ENCODE measurements at places on chromosomes 16 and 17. TPM values are rescaled to one million over a fixed set of nuclear protein-coding genes. Genes with fewer than 3 reads are reported as not detected.
A peak's percentile ranks its signal among the peaks of the same experiment; 100 is the strongest.

- no peak for DNase-seq
These were observed 26.5 kb upstream of the WFIKKN2 start for GRCh38 chr17:50808888-50809287.

DNA sequence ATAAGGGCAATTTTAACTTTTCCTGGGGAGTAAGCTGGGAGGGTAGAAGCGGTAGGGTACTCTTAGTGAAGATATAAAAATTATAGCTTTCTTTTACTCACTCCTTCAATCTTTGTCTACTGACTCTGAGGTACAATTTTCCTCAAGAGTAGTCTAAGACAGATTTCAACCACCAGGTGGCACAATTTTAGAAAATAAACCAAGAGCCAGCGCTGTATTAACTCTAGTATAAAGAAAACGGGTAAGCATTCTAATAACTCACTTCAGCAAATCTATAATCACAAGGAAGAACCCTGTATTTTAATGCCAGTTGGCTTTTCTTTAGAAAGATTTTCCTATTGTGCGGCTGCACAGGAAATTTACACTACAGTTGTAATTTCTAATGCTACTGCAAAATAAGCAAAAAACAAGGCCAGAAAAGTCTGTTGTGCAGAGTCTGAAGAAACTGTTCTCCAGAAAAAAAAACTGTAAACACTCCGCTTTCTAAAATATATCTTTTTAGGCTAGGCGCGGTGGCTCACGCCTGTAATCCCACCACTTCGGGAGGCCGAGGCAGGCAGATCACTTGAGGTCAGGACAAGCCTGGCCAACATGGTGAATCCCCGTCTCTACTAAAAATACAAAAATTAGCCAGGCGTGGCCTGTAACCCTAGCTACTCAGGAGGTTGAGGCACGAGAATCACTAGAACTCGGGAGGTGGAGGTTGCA lies 1.9 kb downstream of the CMC2 start:
- no peak for DNase-seq

GRCh38 chr16:64841071-64841470 lies 280.8 kb downstream of the CDH11 start:
- no peak for DNase-seq

The ITGAD gene
- total RNA-seq, result not detected

DNA sequence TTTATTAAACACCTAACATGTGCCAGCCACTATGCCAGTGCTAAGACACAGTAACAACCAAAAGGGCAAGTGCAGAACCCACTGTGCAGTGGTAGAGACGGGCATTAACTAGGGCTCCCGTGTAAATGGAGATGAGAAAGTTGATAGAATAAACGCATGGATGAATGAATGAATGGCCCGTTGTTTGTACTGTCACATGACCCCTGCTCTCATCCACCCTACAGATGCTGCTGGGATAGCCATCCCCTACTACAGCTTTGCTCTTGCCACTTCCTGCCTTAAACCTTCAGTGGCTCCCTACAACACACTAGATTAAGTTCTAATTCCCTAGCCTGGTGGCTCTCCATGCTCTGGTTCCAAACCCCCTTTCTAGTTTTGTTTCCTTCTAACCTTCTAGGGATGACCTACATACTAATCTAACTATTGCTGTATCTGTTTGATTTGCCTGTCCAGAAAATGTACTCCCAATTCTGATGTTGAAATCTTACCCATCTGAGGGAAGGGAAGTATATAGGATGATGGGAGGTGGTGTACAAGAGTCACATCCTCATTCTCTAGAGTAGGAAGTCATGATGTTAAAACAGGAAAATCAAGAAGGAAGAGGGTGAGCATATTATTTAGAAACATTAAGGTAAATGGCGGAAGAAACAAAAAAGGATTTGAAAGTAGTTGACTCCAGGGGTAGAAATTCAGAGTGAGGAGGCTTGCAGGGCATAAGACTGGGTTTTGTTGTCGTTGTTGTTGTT lies 11.4 kb upstream of the TNRC6C start:
- no peak for DNase-seq

DNA sequence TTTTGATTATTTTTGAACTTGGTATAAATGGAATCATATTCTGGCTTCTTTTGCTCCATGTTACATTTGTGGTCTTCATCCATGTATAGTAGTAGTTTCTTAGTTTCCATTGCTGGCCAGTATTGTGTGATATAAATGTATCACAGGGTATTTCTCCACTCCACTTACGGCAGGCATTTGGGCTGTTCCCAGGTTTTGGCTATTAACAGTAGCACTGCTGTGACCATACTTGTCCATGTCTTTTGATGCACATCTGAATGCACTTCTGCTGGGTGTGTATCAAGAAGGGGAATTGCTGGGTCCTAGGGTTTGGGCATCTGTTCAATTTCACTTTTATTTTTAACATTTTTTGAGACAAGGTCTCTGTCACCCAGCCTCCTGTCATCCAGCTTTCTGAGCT lies 13.9 kb downstream of the NTN1 start:
- no peak for DNase-seq

DNA sequence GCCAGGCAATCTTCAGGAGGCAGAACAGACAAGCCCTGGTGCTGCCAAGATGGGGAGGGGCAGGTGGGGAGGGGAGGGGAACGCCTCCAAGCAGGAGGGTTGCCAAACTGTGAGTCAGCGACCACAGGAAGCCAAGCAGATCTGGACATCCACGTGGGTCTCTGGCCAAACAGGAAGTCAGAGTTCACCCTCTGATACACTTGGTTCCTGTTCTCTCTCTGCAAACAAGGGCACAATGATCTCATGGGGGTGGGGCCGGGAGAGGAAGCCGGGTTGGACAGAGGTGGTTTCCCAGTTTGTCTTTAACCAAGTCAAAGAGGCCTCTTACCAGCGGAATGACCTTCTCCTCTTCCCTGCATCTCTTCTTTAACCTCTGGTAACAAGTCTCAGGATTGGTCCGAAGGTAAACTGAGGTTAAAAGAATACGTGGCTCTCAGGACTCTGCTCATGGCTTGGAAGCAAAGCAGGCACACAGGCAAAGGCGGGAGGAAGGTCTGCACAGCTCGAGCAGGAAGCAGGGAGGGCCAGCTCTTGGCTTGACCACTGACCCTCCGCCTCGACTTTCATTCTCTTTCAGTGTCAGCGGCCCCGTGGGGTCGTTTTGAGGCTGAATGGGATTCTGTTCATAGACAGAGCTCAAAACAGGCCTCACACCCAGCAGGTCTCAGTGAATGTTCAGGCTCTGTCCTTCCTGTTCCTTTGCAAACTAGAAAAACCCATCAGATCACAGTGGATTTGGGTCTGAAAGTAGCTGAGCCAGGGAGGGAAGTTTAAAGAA lies 32.9 kb downstream of the TK2 start:
- peak; percentile 97 for DNase-seq

GRCh38 chr16:29989111-29989858 lies 6.1 kb downstream of the HIRIP3 start:
- DNase-seq, result no peak

The CBLN1 gene
- total RNA-seq, result 0.08 TPM

GRCh38 chr16:75244225-75244809 lies 7.1 kb downstream of the BCAR1 start:
- DNase-seq, result no peak

- DNase-seq, result no peak
These were observed 26.1 kb downstream of the TEX2 start for GRCh38 chr17:64236827-64237403.

- DNase-seq, result no peak
These were observed 255.3 kb downstream of the CPPED1 start for GRCh38 chr16:12548270-12548983.

DNA sequence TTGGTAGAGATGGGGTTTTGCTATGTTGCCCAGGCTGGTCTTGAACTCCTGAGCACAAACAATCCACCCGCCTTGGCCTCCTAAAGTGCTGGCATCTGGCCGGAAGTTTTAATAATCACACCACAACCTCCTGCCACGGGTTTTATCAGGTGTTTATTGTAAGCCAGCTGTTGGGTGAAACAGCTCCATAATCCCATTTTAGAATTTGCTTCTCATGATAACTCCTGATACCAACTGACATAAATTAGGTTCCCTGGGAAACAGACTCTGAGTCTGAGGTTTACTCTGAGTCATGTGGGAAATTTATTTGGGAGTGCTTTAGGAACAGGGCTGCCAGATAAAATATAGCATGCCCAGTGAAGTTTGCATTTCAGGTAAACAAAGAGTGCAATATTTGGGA lies 122.6 kb upstream of the MED13 start:
- DNase-seq, result no peak

The TBC1D3I gene
- not detected for total RNA-seq

The UQCRC2 gene
- 126 TPM for total RNA-seq

DNA sequence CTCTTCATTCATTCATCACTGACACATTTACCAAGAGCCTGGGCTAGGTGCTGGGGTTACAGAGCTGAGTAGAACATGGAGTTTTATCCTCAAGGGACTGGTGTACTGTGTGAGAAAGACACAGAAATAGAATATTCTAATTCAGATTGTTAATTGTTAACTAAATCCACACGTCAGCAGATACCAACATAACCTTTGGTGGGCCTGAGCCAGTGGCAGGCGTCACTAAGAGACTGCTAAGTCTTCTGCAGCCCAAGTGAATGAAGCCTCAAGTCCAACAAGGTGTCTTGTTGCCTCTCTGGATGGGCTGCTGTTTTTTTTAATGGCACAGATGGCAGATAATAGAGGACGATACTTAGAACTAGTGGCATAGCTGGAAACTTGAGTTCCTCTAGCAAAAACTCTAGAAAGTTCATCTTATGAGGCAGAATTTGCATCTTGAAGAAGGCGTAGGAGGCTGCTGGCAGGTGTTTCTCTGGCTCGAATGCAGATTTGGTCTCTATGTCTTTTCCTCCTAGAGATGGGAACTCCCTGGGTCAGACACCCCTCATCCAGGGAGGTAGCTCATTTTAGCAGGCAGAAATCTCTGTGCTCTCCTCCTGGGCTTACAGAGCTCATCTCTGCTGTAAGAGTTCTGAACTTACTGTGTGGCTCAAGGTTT lies 179.5 kb downstream of the NTN1 start:
- no peak for DNase-seq

GRCh38 chr17:81735264-81736102 lies 23.4 kb downstream of the SLC25A10 start:
- DNase-seq, result peak; percentile 33

DNA sequence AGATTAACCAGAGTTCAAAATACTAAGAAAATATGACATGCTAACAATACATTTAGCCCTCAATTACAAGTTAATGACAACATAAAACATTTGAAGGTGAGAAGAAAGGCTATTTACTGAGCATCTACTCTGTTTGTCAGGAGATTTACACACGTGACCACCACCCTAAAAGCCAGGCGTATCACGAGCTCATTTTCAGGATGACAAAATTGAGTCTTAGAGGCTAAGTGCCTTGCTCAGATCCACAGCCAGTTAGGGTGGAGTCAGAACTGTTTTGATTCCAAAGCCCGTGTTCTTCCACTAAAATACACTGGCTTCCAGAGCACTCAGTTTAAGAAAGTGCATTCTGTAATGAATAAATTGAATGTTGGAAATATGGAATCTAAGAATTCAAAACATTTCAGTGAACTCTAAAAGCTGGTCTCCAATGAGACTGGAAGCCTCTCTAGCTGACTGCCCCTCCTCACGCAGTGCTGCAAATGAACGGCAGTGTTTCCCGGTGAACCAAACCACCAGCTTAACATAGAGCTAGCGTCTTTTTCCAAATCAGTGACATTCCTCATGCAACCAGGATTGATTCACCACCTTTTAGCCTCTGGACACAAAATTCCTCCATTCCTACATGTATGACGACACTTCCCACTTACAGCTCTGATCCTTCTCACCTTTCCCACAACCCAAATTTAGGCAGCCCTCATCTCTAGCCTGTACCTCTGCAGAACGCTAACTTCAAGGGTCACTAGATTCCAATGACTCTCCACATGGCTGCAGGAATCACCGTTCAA lies 5.9 kb downstream of the ZDHHC7 start:
- no peak for DNase-seq

DNA sequence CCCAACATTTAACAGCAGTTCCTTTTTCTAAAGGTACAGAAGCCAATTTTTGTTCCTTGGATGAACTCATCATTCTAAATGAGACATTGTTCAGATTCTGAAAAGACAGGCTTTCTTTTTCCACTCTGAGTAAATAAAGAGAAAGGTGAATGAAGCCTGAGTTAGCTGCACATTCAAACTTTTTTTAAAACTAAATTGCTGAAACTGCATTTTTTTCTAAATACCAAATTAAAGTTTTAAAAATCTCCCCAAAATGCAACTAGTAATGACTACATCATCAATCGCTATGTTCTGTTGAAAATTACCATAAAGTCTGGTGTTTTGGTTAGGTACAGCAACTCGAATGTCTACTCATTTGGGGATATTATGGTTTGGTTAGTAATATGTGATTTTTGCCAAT lies 9.8 kb downstream of the SCO1 start:
- no peak for DNase-seq

- DNase-seq, result no peak
These were observed 152.2 kb downstream of the FOXL1 start for GRCh38 chr16:86730597-86730996.

DNA sequence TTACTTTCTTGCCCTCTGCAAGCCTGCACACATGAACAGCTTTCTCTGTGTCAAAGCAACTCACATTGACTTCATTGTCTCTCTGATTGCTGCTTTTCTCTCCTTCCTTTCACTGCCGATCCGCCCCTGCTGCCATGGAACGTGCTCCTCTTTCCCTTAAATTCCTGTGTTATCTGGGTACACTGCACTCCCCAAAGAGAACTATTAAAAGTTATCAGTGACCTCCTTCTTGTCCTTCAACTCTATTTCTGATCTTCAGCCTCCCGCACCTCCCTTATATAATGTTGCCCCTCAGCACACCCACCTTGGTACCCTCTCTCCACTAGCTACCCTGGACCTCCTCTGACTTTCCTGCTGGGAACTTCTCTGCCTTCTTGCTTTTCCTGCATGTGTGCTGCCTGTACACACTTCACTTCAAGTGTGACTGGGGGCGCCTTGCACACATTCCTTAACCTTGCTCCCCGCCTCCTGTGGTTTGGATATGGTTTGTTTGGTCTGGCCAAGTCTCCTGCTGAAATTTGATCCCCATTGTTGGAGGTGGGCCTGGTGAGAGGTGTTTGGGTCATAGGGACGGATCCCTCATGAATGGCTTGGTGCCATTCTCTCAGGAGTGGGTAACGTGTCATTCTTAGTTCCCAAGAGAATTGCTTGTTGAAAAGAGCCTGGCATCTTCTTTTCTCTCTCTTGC lies 26.7 kb upstream of the PMP22 start:
- DNase-seq, result no peak

The GH1 gene
- not detected for total RNA-seq

- DNase-seq, result no peak
These were observed 99.7 kb downstream of the CDH8 start for GRCh38 chr16:61936522-61936921.

GRCh38 chr16:4900750-4901149 lies 36.2 kb downstream of the PPL start:
- no peak for DNase-seq

GRCh38 chr16:49498264-49498663 lies 124.7 kb downstream of the C16orf78 start:
- no peak for DNase-seq

DNA sequence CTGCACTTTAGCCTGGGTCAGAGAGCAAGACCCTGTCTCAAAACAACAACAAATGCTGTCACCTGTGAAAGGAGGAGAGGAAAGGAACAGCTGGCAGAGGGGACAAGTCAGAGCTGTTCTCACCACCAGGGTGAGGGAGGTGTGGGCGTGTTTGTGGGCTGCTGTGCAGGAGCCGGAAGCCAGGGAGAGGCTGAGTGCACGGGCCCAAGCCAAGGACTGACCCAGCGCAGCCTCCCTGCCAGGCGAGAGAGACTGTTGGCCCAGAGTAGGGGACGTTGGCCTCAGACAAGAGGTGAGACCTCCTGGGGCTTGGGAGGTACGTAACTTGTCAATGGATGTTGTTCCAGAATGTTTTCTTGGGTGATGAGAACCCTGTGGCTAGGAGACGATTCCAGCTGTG lies 10.7 kb downstream of the SPNS2 start:
- DNase-seq, result no peak

The PPY gene
- not detected for total RNA-seq

The HCFC1R1 gene
- total RNA-seq, result 138 TPM
